ENCODE measurements at places on chromosomes 3 and 15.

GRCh38 chr15:85047271-85047948, 65.8 kb downstream of the PDE8A start:
- no peak for DNase-seq

GRCh38 chr15:101619615-101619865, 32.6 kb downstream of the TM2D3 start:
- DNase-seq: no peak

GRCh38 chr3:99651531-99651930, 13.1 kb downstream of the COL8A1 start:
- DNase-seq: no peak

DNA sequence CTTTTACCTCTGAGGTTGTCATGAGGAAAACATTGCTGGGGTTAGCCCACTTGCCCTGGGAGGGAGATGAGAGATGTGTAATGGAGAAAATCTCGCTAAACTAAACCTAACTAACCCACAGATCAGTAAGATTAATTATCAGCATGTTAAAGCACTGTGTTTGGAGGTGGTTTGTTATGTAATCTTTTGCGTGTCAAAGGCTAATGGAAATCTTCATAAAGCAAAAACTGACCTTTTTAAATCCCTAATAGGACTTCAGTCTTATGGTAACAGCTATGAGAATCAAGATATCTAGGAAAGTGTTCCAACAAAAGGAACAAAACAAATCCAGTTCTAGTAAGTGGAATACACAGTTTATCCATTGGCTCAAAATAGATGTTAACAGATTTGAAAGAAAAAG, 102.7 kb downstream of the PLOD2 start:
- no peak for DNase-seq

GRCh38 chr3:111781561-111782446, 77.3 kb upstream of the PHLDB2 start:
- DNase-seq: no peak

- no peak for DNase-seq
These were observed 460.4 kb upstream of the SGO1 start for GRCh38 chr3:20646425-20646824.

GRCh38 chr15:85137489-85138168, 156.0 kb downstream of the PDE8A start:
- DNase-seq: no peak

DNA sequence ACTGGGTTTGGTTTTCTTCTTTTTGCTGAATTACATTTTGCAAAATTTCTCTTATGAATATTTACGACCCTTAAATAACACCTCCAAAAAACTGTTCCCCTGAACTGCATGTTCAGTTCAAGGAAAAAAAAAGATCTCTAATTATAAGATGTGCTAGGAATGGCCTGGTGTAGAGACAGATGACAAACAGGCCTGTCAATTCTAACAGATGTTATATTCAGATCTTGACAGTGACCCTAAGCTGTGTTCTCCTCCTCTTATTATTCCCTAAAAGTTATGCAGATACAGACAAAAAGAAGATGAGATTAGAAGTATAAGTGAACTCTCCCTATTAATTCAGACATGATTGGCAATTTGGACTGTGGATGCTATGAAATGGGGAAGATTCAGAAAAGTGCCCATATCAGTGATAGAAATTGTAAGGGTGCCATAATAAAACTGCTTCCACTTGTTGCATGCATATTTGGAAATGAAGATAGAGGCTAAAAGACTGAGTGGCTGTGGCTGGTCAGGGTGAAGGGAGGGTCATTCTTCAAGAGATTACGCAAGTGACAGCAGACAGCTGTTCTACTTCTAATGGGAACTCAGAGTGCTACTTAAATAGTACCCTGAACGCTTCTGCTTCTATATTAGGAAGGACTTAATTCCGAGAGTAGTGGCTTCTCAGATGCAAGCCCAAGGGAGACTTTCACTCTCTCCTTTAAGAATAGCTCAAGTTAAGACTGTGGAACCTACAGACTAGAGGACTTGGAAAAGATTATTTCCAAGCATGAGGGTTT, 75.5 kb downstream of the ADAMTS9 start:
- DNase-seq: no peak

DNA sequence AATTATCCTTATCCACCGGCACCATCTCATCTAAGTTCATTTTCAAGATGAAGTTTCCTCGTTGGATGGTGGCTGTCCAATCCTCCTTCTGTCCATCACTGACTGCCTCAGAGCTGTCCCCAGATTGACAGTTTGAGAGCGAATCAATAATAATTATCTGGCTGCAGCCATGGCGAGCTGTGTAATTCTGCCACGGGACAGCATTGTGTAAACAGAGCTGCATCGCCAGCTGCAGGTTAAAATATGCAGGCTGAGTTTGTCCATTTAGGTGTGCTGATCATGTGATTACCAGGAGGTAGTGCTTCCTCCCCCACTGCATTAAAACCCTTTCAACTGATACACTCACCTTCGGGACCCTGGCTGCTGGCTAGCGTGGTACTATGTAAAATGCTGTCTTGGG, 461.9 kb upstream of the ONECUT1 start:
- DNase-seq: no peak

- no peak for DNase-seq
These were observed 20.1 kb downstream of the KBTBD8 start for GRCh38 chr3:67018105-67018788.

GRCh38 chr15:73753250-73754130, at the start of gene INSYN1:
TSS of gene INSYN1 (minus strand) at chr15:73753351. CDS start at chr15:73751130, 2,221 bp downstream.
- DNase-seq: no peak

GRCh38 chr3:46542344-46542743, 23.8 kb downstream of the LRRC2 start:
- DNase-seq: no peak
